Peyer's patch (tissue), 4 donors: ENCODE measurements at places on chromosomes 11 and 22. TPM values are rescaled to one million over a fixed set of nuclear protein-coding genes. Genes with fewer than 3 reads are reported as not detected.

GRCh38 chr11:95024958-95025357 lies at the start of gene KDM4E:
TSS of gene KDM4E (plus strand) at chr11:95025258. CDS start at chr11:95025558, 300 bp downstream.
- DNase-seq = no peak
- H3K4me1 ChIP-seq = no peaks in the 10 kb centered on the region
- no peak within 1 kb of the TSS for H3K27ac ChIP-seq
- H3K27me3 ChIP-seq = no peaks in the 10 kb centered on the region
- no peak within 1 kb of the TSS for H3K4me3 ChIP-seq
- H3K36me3 ChIP-seq = no peaks in the 10 kb centered on the region

GRCh38 chr11:93922830-93923229 lies 72.4 kb upstream of the VSTM5 start:
- H3K4me3 ChIP-seq = no peak overlapping the region
- no peak overlapping the region for H3K27ac ChIP-seq
- H3K36me3 ChIP-seq = no peaks in the 10 kb centered on the region
- H3K4me1 ChIP-seq = no peaks in the 10 kb centered on the region

GRCh38 chr11:34620820-34621792 lies at the start of gene EHF:
TSS of gene EHF (plus strand) at chr11:34621093. CDS start at chr11:34642631, 21,538 bp downstream.
- no peaks in the 10 kb centered on the region for H3K36me3 ChIP-seq
- no peaks in the 10 kb centered on the region for H3K4me1 ChIP-seq
- no peaks in the 10 kb centered on the region for H3K27me3 ChIP-seq
- peak within 1 kb of the TSS; percentile 30 for H3K4me3 ChIP-seq
- H3K27ac ChIP-seq = peak within 1 kb of the TSS; percentile 86
- DNase-seq = no peak

GRCh38 chr11:60097189-60097588 lies 8.7 kb downstream of the MS4A2 start:
- H3K36me3 ChIP-seq = no peaks in the 10 kb centered on the region
- H3K4me3 ChIP-seq = no peak overlapping the region
- no peaks in the 10 kb centered on the region for H3K27me3 ChIP-seq
- H3K4me1 ChIP-seq = no peaks in the 10 kb centered on the region

DNA sequence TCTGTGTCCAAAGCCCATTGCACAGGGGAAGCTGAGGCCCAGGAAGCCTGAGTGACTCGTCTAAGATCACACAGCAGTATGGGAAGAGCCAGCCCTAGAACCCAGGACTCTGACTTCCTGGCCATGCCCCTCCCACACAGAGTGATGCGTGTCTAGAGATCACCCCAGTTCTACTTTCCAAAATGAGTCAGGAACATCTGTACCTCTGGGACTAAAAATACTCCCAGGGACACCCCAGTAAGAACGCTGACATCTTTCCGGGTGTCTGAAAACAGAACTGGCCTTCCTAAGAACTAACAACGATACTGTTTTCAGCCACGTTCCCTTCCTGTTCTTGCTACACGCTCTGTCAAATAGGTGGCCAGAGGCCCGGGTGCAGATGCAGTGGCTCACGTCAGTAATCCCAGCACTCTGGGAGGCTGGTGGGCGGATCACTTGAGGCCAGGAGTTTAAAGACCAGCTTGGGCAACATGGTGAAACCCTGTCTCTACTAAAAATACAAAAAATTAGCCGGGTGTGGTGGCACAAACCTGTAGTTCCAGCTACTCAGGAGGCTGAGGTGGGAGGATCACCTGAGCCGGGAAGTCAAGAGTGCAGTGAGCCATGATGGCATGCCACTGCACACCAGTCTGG lies 21.7 kb upstream of the PDGFB start:
- H3K36me3 ChIP-seq = no peaks in the 10 kb centered on the region
- H3K27ac ChIP-seq = no peak overlapping the region
- H3K4me3 ChIP-seq = no peak overlapping the region
- DNase-seq = no peak
- no peaks in the 10 kb centered on the region for H3K4me1 ChIP-seq

Gene FOLR3
- total RNA-seq = not detected

Gene SEZ6L
- not detected for total RNA-seq

Gene SCN3B
- 0.83 TPM for total RNA-seq

DNA sequence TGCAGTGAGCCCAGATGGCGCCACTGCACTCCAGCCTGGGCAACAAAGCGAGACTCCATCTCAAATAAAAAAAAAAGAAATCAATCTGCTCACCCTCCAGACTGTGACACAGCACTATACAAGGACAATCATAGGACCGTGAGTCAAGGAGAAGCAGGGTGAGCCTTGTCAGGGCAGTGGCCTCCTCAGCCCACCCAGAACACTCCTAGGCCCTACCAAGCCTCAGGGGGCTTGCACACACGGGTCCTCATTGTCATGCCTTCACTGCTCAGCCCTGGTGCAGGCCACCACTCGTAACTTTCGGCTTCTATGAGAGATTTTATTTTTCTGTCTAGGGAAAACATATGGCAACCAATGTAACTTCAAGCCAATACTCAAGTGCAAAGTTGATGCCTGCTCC lies 35.8 kb downstream of the DGCR2 start:
- H3K4me1 ChIP-seq = peaks cover 8% of the 10 kb centered on the region
- peak; percentile 11 for DNase-seq
- peaks cover 37% of the 10 kb centered on the region for H3K36me3 ChIP-seq
- H3K27ac ChIP-seq = no peak overlapping the region

GRCh38 chr11:1557904-1558774 lies 13.9 kb downstream of the DUSP8 start:
- no peaks in the 10 kb centered on the region for H3K36me3 ChIP-seq
- H3K4me3 ChIP-seq = peak overlapping the region; percentile 24
- DNase-seq = peak; percentile 59
- no peak overlapping the region for H3K27ac ChIP-seq

Gene BCO2
- 56.2 TPM for total RNA-seq

Gene CCDC73
- total RNA-seq = not detected

DNA sequence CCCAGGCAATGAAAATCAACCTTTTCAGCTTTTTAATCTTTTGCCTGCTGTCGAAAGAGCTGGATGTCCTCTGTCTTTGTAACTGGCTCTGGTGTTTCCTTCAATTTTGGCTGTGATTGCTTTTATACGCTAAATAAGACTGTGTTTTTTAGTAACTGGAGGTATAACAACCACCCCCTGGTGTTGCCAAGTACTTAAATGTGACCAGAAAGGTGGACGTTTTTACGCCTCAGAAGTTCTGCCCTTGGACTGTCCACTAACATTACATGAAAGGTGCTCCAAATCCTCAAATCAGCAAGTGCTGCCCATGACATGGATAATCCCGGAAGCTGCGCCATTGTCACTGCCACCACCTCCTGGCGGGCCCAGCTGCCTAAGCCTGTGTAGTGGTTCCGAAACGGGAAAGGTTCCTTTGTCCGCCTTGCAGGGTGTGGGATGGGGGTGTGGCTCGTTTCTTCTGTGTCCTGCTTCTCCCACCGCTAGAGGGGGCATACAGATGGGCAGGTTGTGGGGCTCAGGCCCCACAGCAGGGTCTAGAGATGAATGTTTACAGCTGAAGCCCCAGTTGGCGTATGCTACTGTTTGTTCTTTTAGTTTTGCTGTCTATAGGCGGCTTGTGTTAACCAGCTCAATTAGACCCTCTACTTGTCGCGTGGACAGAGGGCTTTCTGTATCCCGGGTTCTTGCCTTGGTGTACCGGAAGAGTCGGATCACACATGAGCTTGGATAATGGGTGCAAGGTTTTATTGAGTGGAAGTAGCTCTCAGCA lies 82.2 kb upstream of the SEPTIN5 start:
- H3K4me3 ChIP-seq = no peak overlapping the region
- H3K27me3 ChIP-seq = no peaks in the 10 kb centered on the region
- no peaks in the 10 kb centered on the region for H3K36me3 ChIP-seq
- no peak for DNase-seq

Gene VPREB3
- total RNA-seq = not detected

Gene TYR
- not detected for total RNA-seq

Gene ENTHD1
- total RNA-seq = not detected

Gene GNG3
- total RNA-seq = not detected

- H3K4me3 ChIP-seq = no peak overlapping the region
- no peak for DNase-seq
- H3K36me3 ChIP-seq = peaks cover 16% of the 10 kb centered on the region
- no peaks in the 10 kb centered on the region for H3K27me3 ChIP-seq
- no peak overlapping the region for H3K27ac ChIP-seq
- H3K4me1 ChIP-seq = no peaks in the 10 kb centered on the region
Observed at GRCh38 chr22:21919526-21920307, 32.9 kb downstream of the PPM1F start.

Gene TREH
- 34.7 TPM for total RNA-seq

Gene NPAS4
- total RNA-seq = not detected

GRCh38 chr11:32385998-32386397 lies 49.3 kb downstream of the WT1 start:
- H3K4me3 ChIP-seq = no peak overlapping the region
- no peak for DNase-seq
- no peaks in the 10 kb centered on the region for H3K36me3 ChIP-seq
- no peaks in the 10 kb centered on the region for H3K27me3 ChIP-seq

DNA sequence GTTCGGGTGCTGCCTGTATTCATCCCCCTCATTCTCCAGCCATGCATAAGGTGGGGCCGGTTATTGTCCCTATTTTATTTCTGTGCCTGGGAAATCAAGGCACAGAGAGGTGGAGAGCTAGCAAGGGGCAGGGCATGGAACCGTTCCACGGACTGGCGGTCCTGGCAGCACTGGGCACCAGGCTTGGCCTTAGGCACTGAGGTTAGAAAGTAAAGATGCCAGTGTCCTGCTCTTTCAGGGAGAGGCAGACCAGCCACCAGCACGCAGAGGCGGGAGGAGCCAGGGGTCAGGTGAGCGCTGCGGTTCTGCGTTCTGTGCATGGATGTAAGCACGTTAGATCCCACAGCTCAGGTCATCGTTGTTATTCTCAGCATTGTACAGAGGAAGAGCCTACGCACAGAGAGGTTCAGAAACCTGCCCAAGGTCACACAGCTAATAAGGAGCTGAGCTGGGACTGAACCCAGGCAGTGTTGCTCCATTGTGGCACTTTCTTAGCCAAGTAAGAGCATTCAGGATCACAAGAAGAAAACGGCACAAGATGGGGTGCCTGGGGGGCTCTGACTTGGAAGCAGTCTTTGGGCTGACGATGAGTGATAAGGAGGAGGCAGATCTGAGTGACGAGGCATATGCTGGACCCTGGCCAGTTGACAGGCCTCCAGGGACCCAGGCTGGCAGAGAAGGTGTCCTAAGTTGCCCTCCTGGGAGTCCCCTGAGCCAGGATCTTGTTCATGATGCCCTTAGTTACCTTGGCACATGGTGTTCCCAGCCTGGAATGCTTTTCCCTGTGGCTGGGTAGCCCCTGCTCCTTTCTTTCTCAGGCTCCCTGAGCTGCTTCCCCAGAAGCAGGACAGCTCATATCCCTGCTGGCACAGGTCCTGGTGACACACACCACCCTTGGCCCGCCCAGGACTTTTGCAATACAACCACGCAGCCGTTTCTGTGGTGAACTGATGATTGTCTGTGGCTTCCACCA lies 41.1 kb downstream of the OSBPL5 start:
- no peaks in the 10 kb centered on the region for H3K4me1 ChIP-seq
- H3K4me3 ChIP-seq = no peak overlapping the region
- no peaks in the 10 kb centered on the region for H3K27me3 ChIP-seq
- H3K36me3 ChIP-seq = peaks cover 33% of the 10 kb centered on the region

DNA sequence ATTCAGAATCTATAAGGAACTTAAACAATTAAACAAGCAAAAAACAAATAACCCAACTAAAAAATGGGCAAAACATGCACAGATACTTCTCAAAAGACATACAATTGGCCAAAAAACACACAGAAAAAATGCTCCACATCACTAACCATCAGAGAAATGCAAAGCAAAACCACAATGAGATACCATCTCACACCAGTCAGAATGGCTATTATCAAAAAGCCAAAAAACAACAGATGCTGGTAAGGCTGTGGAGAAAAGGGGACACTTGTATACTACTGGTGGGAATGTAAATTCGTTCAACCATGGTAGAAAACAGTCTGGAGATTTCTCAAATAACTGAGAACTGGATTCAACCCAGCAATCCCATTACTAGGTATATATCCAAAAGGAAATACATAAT lies 24.8 kb downstream of the ENTHD1 start:
- no peaks in the 10 kb centered on the region for H3K4me1 ChIP-seq
- H3K27me3 ChIP-seq = no peaks in the 10 kb centered on the region
- no peaks in the 10 kb centered on the region for H3K36me3 ChIP-seq
- no peak overlapping the region for H3K27ac ChIP-seq
- no peak for DNase-seq

DNA sequence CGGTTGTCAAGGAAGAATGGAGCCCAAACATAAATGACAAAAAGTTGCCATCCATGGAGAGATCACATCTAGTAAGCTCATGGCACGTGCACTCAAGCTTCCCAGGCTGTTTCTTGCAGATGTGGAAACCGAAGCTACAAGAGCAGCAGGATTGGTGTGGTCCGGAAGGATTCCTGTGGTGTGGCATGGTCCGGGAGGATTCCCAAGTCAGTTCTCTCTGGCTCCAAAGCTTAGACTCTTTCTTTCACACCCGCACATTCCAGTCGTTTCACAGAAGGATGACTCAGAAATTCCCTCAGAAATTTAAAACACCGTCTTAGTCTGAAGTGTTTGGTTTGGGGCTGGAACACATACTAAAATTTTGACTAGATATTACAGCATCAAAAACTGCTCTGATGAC lies 78.0 kb upstream of the DRD2 start:
- no peaks in the 10 kb centered on the region for H3K36me3 ChIP-seq
- no peak for DNase-seq
- no peaks in the 10 kb centered on the region for H3K4me1 ChIP-seq

GRCh38 chr11:126102436-126102981 lies 39.8 kb upstream of the CDON start:
- peaks cover 7% of the 10 kb centered on the region for H3K4me1 ChIP-seq
- H3K36me3 ChIP-seq = no peaks in the 10 kb centered on the region
- DNase-seq = no peak
- no peak overlapping the region for H3K27ac ChIP-seq
- H3K4me3 ChIP-seq = no peak overlapping the region
- H3K27me3 ChIP-seq = no peaks in the 10 kb centered on the region

- peak overlapping the region; percentile 47 for H3K27ac ChIP-seq
- H3K27me3 ChIP-seq = no peaks in the 10 kb centered on the region
- H3K4me3 ChIP-seq = no peak overlapping the region
- DNase-seq = no peak
- peaks cover 11% of the 10 kb centered on the region for H3K4me1 ChIP-seq
- H3K36me3 ChIP-seq = no peaks in the 10 kb centered on the region
Observed at GRCh38 chr11:10935015-10935559, 77.2 kb upstream of the ZBED5 start.

- H3K27me3 ChIP-seq = no peaks in the 10 kb centered on the region
- no peak for DNase-seq
- H3K4me3 ChIP-seq = no peak overlapping the region
- H3K36me3 ChIP-seq = no peaks in the 10 kb centered on the region
- no peaks in the 10 kb centered on the region for H3K4me1 ChIP-seq
Observed at GRCh38 chr11:75523189-75523588, 2.6 kb downstream of the GDPD5 start.

Gene CDC42EP2
- total RNA-seq = 25.0 TPM

- H3K4me3 ChIP-seq = no peak overlapping the region
- no peaks in the 10 kb centered on the region for H3K36me3 ChIP-seq
- no peak overlapping the region for H3K27ac ChIP-seq
- no peak for DNase-seq
- H3K4me1 ChIP-seq = no peaks in the 10 kb centered on the region
- H3K27me3 ChIP-seq = no peaks in the 10 kb centered on the region
Observed at GRCh38 chr11:134363161-134363560, 31.4 kb downstream of the GLB1L2 start.
